Muscle of leg (tissue), 16 donors: ENCODE measurements at places on chromosomes 5 and 9. TPM values are rescaled to one million over a fixed set of nuclear protein-coding genes. Genes with fewer than 3 reads are reported as not detected.

DNA sequence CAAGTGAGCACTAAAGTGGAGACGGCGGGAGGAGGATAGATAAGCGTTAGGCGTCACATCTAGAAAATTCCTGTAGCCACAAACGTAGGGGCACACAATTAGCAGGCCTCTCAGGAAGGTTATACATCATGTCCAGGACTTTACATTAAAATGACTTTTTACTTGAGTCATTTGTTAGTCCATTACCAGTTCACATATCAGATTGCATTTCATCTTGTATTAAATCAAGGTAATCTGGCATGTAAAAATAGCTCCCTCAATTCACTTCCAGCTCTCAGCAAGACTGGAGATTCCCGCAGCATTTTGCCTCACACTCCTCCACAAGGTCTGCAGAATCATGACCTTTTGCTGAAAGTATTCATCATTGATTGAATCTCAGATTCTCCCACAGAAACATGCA lies 118.8 kb downstream of the PRDM6 start:
- DNase-seq = no peak

DNA sequence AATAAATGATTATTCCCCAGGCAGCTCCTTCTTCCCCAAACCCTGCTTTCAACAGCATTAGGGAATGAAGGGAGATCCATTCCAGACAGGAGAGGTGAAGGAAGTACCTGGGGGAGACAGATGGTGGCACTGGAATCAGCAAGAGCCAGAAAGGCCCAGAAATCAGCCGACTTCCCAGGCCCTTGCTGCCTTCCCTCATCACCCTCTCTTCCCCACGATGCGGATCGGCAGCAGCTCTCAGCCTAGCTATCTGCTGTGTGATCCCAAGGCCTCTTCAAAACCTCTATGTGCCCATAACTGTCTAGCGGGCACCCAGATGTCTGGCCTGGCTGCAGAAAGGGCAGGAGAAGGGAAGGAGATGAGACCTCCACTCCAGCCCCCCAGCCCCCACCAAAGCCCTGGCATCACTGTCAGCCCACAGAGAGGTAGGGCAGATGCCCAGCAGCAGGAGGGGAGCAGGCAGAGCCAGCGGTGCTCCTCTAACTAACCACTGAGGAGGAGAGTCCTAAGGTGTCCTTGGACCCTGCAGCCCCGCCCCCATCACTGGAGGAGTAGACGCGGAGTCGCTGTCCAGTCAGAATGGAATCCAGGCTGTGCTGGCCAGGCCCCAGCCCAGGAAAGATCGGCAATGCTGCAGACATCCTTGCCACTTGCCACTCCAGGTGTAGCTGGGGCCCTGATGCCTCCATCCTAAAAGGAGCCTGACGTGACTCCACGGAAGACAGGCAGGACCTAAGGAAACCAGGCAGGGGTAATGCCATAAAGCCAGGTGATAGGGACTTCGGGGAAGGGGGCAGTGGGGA lies 12.7 kb downstream of the CNTFR start:
- peak; percentile 74 for DNase-seq

DNA sequence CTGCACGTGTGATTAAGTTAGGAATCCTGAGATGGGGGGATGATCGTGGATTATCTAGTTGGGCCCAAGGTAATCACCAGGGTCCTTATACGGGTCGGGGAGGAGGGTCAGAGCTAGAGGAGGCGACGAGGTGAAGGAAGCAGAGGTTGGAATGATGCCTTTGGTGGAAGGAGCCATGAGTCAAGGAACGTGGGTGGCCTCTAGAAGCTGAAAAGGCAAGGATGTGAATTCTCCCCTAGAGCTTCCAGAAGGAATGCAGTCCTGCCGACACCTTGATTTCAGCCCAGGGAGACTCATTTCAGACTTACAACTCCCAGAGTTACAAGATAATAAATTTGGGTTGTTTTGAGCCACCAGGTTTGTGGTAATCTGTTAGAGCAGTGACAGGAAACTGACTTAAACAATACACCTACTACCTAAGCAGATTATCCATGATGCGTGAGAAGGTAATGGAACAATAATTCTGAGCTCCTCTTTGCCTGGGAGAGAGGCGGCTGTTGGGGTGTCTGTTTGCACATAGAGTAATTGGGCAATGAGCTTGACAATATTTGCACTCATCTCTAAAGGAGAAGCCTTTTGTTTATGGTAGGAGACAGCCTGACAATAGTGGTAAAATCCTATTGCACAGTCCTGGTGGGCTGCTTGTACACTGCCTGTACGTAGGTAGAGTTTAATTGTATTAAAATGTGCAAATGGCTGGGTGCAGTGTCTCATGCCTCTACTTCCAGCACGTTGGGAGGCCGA lies 129.3 kb upstream of the IER5L start:
- no peak for DNase-seq

DNA sequence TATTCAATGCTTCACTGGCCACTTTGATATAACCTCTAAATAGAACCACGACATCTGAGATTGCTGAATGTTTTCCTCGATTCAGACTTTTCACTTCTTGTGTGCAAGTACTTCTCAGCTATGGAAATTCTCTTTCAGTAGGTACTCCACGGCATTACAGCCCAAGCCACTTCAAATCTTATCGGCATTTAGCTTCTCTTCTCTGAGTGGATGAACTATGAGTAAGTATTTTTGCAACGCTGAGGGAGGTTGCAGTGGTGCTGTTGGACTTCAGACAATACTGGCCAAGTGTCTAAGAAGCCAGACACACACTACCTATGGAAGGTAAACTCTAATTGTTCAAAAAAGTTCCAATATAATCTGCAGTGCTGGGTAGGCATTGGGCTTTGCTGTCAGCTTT lies 60.1 kb downstream of the FBN2 start:
- no peak for DNase-seq

GRCh38 chr9:131491001-131491710 lies 11.6 kb upstream of the POMT1 start:
- no peak for DNase-seq

- no peak for DNase-seq
Measured at GRCh38 chr9:137749511-137749910, 128.1 kb upstream of the CACNA1B start.

- DNase-seq = peak; percentile 59
Measured at GRCh38 chr9:20728493-20729220, 44.6 kb downstream of the FOCAD start.

DNA sequence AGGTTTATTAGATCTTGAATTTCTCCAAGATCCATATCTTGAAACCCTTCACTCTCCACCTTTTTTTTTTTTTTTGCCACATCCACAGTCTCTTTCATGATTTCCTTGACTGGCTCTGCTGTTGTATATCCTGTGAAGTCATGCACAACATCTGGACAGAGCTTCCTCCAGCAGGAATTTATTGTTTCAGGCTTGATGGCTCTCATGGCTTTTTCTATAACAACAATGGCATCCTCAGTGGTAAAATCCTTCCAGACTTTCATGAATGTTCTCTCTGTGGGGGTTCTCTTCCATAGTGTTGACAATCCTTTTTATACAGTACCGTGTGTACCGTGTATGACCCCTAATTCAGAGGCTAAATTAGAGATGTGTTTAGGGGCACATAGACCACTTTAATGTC lies 24.0 kb downstream of the RANBP17 start:
- DNase-seq = peak; percentile 25

DNA sequence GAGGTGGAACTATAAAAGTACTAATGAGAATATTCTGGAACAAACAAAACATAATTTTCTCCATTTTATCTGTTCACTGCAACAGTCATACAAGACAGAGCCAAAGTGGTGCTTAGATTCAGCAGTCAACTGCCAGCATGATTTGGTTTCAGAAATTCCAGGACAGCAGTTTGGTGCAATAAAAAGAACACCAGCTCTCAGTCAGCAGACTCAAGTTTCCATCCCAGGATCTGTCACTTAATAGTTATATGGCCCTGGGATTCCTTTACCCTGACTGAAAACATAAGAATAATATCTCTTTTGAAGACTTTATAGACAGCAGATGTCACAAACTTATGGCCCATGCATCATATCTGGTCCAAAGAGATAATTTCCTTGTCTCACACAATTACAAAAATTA lies 92.8 kb upstream of the RASEF start:
- DNase-seq = no peak

DNA sequence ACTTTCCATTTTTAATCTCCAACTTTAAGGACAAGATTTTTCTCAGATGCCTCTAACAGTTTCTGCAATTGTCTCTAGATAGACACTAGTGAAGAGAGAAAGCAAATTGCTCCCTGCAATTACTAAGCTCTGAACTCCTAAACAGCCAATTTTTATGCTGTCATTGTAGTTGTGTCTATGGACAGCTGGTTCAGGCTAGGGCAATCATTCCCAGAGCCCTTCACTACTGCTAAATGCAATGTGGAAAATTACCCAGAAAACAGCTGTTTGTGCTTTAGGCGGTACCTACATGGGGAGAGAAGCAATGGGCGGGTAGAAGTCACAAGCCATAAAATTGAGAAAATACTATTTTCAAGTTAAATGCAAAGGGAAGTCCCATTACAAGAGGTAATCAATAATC lies 211.6 kb downstream of the SPOCK1 start:
- DNase-seq = peak; percentile 43

GRCh38 chr5:111422245-111422644 lies 90.1 kb downstream of the STARD4 start:
- no peak for DNase-seq

- no peak for DNase-seq
Measured at GRCh38 chr5:62783374-62784057, 204.9 kb downstream of the LRRC70 start.

- no peak for DNase-seq
Measured at GRCh38 chr5:124665625-124666024, 80.8 kb downstream of the ZNF608 start.

GRCh38 chr9:95874989-95875304 lies 544 bp upstream of the ERCC6L2 start:
- peak; percentile 81 for DNase-seq

DNA sequence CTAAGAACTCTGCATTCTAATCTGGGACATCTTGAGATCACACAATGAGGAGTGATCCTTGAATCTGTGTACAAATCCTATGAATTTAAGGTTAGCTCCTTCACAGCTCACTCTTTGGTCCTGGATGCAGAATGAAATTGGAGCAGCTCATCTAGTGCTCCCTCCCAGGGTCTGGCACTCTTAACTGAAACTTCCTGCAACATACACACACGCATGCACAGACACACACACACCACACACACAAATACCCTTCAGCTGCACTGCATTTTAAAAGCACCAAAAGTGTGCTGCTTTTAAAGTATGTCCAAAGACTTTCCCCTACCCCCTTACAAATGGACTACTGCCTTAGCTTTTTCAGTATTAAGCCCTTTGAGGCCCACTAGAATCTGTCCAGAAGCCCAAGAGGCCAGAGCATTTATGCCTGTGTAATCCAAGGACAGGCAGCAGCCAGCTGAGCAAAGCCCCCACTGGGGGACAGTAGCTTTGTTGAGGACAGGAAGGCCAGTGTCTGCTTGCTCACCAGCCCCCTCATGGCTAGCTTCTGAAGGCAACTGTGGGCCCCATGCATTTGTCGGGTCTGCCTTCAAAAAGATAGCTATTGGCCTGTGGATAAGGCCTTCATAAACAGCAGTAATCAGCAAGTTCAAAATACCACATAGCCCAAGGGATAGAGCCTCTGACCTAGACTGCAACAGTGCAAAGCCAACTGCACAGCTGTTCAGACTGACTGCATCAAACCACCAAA lies 43.6 kb downstream of the CDO1 start:
- DNase-seq = peak; percentile 80

- no peak for DNase-seq
Measured at GRCh38 chr5:15634591-15635288, 134.8 kb downstream of the FBXL7 start.

DNA sequence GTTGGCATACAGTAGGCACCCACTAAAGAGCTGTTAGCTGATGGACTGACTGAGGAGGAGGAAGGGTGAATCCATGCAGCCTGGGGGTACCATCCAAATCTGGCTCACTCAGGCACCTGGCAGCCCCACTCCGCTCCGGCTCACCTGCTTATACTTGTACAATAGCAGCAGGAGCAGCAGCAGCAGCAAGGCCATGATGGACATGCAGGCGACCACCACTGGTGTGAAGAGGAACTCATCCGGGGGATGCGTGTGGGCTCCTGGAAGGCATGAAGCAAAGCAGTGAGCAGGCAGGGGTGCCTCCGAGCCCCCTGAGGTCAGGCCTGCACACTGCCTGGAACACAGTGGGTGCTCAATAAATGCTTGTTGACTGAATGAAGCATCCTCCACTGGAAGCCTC lies 18.3 kb downstream of the CSF1R start:
- DNase-seq = no peak

GRCh38 chr9:133004091-133004998 lies 25.9 kb downstream of the GFI1B start:
- no peak for DNase-seq

Gene NUTM2F
- not detected for polyA plus RNA-seq

Gene TEK
- polyA plus RNA-seq = 19.9 TPM

Gene MRRF
- polyA plus RNA-seq = 27.4 TPM

Gene GFM2
- 24.0 TPM for polyA plus RNA-seq

Gene SPINK5
- not detected for polyA plus RNA-seq

Gene ZBED3
- 9.0 TPM for polyA plus RNA-seq

Gene SPAAR
- 2.3 TPM for polyA plus RNA-seq

Gene RNF208
- 3.7 TPM for polyA plus RNA-seq

Gene ASS1
- polyA plus RNA-seq = 67.0 TPM

Gene STK32A
- polyA plus RNA-seq = 0.39 TPM

Gene PFN3
- not detected for polyA plus RNA-seq
